Omental fat pad (tissue), 4 donors: ENCODE measurements at places on chromosomes 1 and 21.
A peak's percentile ranks its signal among the peaks of the same experiment; 100 is the strongest.

- DNase-seq: no peak
Observed at GRCh38 chr1:184559117-184559713, 172.4 kb downstream of the C1orf21 start.

- DNase-seq: no peak
Observed at GRCh38 chr1:59678493-59679228, 136.1 kb upstream of the HOOK1 start.

- no peak for DNase-seq
Observed at GRCh38 chr1:175183586-175183985, 9.0 kb downstream of the KIAA0040 start.

DNA sequence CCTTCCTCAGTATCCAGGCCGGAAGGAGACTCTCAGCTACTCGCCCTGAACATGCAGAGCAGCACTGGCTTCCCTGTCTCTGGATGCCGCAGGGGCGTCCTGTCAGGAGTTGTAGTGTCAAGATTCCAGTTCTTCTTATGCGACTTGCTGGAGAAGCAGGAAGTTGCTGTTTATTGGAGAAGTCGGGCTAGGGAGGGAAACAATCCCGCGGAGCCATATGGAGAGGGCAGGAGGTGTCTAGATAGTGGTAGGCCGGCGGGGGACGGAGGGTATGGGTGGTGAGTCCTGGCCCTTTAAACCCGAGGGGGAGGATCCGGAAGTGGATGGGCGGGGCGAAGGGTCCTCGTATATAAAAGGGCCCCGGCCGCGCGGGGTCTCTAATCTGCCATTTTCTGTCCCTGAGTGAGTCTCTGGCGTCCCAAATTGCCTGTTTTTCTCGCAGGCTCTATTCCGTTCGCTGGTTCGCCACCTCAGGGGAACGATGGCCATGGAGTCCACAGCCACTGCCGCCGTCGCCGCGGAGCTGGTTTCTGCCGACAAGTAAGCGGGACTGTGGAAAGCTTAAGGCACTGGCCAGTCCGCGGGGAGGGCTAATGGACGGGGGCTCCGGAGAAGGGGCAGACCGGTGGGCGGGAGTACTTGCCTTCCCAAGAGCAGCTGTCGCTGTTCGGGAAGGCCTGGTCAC, at the start of gene NASP:
Gene NASP (plus strand): TSS at position 376 of the 685 bp plus-strand sequence. CDS start 106 bp downstream, at position 482.
- DNase-seq: peak; percentile 91

GRCh38 chr1:214452152-214452784, 99.1 kb downstream of the PTPN14 start:
- DNase-seq: no peak

DNA sequence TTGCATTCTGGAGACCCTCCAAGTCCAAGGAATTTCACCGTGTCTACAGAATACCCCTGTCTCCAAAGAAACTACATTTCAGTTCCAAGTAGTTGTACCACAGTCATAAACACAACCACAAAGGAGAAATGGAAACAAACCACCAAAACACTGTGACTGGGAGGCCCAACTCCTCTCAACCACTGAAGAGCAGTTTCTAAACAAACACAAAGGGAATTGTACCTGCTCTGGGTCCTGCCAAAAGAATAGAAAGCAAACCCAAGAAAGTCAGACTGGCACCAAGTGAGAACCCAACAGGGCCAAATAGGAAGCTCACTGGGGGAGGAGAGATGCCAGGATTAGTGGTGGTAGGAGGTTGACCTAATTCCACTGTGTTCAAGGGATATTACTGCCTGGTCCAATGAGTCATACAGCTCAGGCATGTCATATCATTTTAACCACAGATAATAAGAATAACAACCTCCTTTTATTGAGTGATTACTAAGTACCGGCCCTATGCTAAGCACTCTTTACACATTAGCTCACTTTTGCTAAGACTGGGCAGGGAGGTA, 123.9 kb upstream of the PPP2R5A start:
- no peak for DNase-seq

- no peak for DNase-seq
Observed at GRCh38 chr1:43711049-43711448, 3.7 kb downstream of the ST3GAL3 start.

DNA sequence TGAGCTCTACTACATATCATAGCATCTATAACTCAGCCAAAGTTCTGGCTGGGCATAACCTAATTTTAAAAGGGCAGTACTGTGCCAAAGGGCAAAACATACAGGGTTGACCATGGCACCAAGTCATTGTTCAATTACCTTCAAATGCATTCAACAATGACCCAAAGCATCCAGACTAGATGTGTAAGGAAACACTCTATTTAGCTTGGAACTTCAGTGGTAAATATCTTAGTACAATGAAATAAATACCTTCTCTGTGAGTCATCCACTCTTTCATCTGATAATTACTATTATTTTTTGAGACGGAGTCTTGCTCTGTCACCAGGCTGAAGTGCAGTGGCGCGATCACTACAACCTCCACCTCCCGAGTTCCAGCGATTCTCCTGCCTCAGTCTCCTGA, 70.0 kb downstream of the NVL start:
- DNase-seq: no peak

DNA sequence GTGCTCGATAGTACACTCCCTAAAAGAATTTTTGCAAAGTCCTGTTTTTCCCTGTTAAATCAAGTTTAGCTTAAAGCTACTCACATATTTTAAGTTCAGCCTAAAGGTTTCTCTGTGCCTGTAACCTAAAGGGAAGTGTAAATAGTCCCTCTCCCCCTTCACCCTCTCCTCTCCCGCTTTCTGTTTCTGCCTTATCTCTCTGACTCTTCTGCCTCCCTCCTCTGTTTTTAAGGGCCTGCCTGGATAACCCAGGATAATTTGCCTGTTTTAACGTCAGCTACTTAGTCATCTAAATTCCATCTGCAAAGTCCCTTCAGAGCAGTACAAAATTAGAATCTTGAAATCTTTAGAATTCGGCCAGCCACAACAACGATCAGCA, 92.6 kb downstream of the NID1 start:
- DNase-seq: no peak

DNA sequence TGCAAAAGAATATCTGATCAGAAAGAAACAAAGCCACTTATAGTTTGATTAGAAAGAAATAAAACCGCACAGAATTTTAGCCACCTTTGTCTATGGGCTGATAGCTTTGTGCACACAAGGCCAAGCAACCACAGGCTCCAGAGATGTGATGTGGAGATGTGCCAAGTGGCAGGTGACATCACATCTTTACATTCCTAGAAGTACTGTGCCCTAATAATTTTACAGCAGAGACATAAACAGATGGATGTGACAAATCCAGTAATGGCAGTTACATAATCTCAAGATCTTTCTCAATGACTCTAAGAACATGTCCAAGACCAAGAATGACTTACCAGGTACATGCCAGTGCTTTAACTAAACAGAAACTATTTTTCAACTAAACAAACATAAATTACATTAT, 159.5 kb downstream of the LTN1 start:
- DNase-seq: no peak

- no peak for DNase-seq
Observed at GRCh38 chr1:64538389-64538788, 68.5 kb downstream of the CACHD1 start.

DNA sequence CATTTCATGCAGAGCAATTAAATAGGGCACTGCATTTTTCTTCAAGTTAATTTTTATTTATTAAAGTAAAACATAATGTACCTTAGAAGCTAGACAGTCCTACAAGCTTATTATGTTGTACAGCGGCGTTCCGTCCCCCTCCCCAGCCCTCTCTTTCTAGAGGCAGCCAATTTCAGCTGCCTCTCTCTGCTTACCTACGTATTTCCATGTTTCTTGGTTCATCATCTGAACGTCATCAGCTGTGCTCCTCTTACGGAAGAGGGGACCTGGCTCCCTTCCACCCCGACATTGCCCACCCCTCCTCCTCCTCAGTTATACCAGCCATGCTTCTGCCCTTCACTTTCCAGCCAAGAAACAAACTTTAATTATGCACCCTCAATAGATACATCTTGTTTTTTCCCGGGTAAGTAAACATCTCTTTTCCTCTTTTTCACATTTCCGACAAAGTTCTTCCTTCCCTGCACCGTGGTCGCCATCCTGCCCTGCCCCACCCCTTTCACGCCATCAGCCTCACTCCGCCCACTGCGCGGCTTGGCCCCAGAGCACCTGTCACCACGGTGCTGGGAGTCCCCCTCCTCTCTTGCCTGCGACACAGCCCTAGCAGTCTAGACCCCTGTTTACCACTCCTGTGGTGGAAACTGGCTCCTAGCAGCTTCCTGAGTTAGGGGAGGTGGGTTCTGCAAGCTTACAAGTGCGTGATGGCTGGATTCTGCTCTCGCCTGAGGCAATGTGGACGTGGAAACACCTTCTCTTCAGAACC, 57.9 kb downstream of the SLC37A1 start:
- DNase-seq: no peak

- DNase-seq: no peak
Observed at GRCh38 chr1:110114784-110115183, 2.5 kb downstream of the UBL4B start.

DNA sequence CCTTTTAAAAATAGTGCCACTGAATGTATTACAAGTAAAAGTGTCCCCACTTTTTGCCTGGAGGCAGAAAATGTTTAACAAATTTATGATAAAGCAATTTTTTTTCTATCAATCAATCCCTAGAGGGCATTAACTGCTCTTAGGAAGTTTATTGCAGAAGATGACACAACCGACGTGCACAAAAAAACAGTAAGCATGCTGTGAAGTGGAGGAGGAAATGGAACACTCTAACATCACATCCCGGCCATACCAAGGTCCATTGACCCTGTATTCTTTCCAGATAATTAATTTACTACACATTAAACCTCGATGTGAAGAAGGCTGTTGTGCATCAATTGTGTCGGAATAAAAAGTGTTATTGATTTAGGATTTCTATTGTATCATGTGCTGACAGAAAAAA, 264.9 kb upstream of the NR5A2 start:
- DNase-seq: no peak

- DNase-seq: no peak
Observed at GRCh38 chr21:31720330-31720729, 11.6 kb downstream of the SCAF4 start.

DNA sequence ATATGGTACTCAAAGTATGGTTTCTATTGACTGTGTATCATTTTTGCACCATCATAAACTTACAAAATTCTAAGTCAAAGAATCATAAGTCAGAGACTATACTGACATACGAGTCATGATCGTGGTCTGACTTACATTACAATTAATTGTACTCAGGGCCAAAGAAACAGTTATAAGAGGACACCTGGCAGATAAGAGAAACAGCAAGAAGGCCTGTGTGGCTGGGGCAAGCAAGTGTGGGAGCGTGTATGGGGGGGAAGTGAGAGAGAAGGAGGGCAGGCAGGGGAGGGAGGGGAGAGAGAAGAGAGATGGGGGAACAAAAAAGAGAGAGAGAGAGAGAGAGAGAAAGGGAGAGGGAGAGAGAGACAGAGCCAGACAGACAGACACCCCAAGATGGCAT, 70.9 kb downstream of the RERE start:
- DNase-seq: no peak

DNA sequence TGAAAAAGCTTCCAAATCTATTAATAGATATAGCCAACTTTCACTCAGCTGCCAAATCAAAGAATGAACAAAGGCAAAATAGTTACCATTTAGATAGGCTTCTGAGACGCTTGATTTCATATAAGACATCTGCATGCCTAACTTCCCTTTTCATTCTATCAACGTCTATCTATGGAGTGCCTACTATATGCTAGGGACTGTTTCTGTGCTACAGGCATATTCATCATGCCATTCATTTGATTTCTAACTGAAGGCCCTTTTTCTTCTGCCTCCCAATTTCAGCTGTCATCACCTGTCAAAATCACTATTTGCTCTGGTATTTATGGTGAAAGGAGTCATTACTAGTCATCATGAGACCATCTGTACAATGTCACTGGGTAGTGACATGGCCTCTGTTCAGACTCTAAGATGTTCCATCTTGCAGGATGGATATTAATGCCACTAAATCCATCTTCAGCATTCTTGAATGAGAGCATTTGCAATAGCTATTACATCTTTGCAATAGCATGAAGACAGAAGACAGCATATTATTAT, 4.3 kb upstream of the KRTAP13-1 start:
- no peak for DNase-seq

- no peak for DNase-seq
Observed at GRCh38 chr1:64135462-64136223, 67.8 kb upstream of the UBE2U start.

DNA sequence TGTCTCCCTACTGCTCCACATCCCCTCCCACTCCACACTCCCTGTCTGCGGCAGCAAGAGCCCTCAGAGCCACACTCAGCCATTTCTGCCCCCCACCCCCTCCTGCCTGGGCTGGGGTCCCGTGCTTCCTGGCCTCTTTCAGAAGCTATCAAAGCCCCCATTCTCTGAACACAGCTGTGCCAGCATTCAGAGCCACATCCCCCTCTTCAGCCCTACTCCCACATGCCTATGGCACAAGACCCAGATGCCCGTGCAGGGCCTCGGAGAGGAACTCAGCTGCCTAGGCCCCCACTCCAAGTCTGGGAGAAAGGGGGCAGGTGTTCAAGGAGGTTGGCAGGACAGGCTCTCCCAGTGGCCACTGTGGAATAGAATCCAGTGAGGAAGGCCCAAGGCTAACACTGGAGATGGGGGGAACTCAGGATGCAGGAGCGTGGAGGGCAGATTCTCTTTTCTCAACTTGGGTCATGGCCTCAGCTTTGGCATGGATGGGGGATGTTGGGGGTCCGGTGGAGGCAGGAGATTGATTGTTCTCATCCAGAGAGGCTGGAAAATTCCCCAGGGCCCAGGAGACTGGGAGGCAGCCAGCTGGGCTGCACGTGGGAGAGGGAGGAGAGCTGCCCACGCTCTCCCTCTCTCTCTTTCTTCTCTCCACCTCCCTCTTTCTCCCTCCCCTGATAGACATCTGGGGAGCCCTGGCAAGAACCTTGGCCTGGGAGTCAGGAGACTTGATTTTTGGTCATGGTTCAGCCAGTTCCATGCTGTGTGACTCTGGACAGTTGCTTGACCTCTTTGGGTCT, 3.5 kb upstream of the BCAN start:
- no peak for DNase-seq

GRCh38 chr1:71196685-71197084, 115.8 kb upstream of the ZRANB2 start:
- no peak for DNase-seq

DNA sequence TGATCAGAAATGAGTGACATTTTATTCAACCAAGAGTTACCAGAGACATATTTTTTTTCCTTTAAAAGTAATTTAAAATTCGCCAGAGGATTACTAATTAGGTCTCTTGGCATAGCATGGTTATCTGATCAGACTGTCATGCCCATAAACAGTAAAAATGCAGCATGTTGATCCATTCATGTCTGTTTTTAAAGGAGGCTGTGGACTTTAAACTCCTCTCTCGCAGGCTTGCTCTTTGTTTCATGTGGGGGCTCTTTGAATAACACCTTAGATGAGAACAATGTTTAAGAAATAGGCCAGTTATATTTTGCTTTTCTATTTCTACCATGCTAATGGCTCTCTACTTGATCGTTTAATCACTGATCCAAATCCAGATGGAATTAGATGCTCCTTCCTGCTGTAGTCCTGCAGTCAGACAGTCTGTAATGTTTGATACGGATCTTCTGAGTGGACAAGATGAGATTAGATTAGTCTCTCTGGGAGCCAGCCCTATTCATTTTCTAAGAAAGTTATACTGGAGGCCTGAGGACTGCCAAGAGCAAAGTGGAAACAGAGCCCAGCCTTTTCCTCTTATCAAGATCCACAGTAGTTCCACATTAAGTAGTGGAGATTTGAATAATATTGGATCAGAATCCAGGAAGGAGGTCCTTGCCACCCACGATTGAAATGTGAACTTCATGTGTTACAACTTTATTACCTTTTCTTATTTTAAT, 197.4 kb downstream of the HS2ST1 start:
- DNase-seq: no peak

GRCh38 chr1:62875676-62876075, 91.7 kb downstream of the ATG4C start:
- no peak for DNase-seq
